ENCODE measurements at places on chromosomes 1 and 21. TPM values are rescaled to one million over a fixed set of nuclear protein-coding genes. Genes with fewer than 3 reads are reported as not detected.
A peak's percentile ranks its signal among the peaks of the same experiment; 100 is the strongest.

NFIA gene
- polyA plus RNA-seq: 5.1 TPM

CLDN8 gene
- not detected for polyA plus RNA-seq

PDPN gene
- polyA plus RNA-seq: not detected

- DNase-seq: no peak
These were observed 7.4 kb upstream of the ZBTB17 start for GRCh38 chr1:15983275-15983674.

DNA sequence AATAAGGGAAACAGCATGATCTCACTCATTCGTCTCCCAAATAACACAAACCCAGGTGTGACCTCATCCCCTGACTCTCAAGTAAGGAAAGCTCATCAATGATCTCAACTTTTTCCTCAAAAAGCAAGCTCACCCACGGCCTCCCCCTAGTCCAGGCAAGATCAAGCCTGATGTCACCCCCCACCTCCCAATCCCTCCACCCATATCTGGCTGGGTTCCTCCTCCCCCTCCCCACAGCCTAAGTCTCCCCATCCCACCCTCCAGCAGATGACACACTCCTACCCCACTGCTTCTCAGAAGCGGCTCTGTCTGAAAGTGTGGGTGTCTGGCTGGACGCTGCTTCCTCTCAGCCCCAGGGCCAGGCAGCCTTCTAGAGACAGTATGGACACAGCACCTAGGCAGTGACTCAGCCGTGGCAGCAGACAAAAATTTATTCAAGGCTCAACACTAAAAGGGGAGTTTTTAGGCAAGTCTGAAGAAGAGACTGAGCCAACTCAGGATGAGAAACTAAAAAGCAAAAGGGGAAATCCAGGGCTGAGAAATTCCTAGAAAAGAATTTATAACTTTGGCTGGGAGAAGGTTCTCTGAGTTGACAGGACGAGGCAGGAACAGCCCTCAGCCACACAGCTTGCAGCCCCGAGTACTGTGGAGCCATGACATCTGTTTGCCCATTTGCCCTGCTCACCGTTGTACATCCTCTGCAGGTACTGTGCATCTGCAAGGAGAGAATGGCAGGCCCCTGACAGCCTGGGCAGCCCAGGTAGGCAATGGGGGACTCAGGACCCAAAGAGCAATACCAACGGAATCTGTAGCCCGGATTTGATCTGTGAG lies 81.6 kb upstream of the LRRC8D start:
- DNase-seq: no peak

- DNase-seq: no peak
These were observed 281.4 kb downstream of the HHIPL2 start for GRCh38 chr1:222266223-222267196.

DNA sequence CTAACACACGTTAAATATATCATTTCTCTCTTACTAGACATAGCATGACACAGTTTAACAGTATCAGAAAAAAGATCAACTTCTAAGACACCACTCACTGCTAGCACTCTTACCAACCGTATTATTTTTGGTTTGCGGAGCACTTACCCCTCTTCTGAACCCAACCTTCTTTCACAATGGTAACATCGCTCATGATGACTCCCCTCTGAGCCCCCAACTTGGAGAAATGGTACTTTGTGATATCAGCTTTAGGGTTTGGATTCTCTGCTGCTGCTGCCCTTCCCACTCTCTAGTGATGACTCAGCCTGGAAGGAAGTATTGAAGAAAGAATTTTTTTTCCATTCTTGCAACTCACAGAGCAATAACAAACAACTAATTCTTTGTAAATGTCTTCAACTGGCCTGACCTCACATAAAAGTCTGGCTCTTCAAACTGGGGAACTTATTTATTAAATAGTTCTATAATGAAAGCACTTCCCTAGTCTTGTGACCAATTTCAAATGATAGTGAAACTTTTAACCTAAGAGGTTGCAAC lies 7.0 kb downstream of the AKT3 start:
- peak; percentile 20 for DNase-seq

HSPA6 gene
- polyA plus RNA-seq: 0.09 TPM

DNA sequence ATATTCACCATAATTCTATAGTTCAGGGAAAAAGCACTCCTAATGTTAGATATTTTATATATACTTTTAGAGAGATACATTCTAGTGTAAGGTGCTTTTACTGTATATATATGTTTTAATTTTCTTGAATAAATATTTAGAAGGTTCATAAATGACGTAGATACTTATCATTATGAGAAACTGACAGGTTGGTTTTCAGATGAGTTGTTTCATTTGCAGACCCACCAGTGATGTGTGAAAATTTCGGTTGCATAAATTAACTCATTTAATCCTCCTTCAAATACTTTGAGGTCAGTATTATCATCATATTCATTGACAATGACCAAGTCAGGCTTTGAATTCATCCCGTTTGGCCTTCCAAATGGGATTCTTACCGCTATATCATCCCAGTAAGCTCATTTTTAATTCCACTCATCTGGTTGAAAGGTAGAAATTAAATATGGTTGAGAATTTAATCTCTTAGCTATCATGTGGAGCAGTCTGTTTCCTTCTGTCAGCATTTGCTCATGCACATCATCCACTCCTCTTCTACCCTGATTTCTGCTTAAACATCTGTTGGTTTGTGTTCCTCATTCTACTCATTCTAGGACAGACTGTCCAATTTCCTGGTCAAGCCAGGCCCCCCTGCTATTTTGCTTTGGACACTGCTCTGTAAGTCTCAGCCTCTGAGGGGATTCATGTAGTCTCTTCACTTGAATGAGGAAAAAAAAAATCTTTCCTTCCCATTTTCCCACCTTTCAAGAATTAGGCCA lies 1156.6 kb downstream of the PLA2G4A start:
- DNase-seq: no peak

CDC14A gene
- polyA plus RNA-seq: 72.3 TPM

GRCh38 chr1:65036570-65037051 lies 70.3 kb upstream of the JAK1 start:
- DNase-seq: no peak

SMIM1 gene
- 1.5 TPM for polyA plus RNA-seq

FAM151A gene
- polyA plus RNA-seq: not detected

GRCh38 chr1:110340207-110340468 lies 961 bp downstream of the RBM15 start:
- DNase-seq: no peak

All from CD4-positive, alpha-beta memory T cell (primary cell).